ENCODE measurements at places on chromosomes 11 and 22.

DNA sequence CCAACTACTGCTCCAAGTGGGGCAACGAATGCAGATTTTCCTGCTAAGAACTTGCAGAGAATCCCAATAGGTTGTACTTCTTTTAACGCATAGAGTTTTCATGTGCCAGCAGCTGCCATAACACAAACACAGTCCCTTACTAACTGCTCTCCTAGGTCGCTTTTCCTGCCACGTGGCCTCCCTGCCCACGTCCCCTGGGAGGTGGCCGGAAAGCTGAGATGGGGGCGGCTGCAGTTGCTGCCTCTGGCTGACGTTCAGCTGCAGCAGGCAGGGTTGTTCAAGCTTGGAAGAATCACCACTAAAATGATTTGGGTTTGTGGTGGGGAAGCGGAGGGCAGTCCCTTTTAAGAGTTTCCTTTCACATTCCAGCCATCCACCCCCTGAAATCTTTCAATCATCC, 39.3 kb downstream of the ZNF202 start:
- no peak for DNase-seq

DNA sequence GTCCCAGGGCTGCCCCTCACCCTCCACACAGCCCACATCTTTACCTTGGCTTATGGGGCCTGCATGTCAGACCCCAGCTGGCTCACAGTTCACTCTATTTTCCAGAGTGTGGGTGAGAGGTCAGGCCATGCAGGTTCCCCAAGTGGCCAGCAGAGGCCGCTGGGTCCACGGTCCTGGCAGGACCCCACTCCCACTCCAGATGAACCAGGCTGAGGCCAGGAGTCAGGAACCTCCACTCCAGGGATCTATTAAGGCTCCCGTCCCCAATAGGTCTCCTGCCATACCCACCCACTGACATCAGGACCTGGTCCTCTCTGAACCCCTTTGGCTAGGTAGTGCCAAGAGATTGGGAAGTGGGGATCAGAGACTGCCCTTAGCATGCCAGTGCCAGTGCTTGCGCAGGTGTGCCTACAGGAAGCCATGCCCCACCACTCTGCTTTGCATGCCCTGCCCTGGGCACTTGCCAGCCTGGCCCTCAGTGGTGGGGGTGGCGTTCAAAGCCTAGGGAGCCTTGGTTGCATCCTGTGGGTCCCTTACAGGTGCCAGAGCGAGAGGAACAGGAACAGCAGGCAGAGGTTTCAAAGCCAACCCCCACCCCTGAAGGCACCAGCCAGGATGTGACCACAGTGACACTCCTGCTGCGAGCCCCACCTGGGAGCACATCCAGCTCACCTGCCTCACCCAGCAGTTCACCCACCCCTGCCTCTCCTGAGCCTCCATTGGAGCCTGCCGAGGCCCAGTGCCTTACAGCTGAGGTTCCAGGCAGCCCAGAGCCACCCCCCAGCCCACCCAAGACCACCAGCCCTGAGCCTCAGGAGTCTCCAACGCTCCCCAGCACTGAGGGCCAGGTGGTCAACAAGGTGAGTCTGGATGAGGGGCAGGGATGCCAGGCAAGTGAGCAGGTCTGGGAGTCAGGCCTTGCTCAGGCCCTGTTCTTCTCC, 8.3 kb downstream of the SMTN start:
- no peak for DNase-seq

GRCh38 chr11:88697139-88697538, 359.6 kb upstream of the CTSC start:
- no peak for DNase-seq

- DNase-seq = no peak
Observed at GRCh38 chr11:1570531-1570895, 1.6 kb downstream of the DUSP8 start.

GRCh38 chr11:113773092-113773415, 438 bp downstream of the ZW10 start:
- DNase-seq = no peak

GRCh38 chr11:125123947-125124617, 12.7 kb upstream of the TMEM218 start:
- DNase-seq = peak; percentile 25

GRCh38 chr11:83241291-83241946, 44.7 kb downstream of the CCDC90B start:
- no peak for DNase-seq

GRCh38 chr11:101169944-101170343, 40.3 kb upstream of the PGR start:
- DNase-seq = no peak

DNA sequence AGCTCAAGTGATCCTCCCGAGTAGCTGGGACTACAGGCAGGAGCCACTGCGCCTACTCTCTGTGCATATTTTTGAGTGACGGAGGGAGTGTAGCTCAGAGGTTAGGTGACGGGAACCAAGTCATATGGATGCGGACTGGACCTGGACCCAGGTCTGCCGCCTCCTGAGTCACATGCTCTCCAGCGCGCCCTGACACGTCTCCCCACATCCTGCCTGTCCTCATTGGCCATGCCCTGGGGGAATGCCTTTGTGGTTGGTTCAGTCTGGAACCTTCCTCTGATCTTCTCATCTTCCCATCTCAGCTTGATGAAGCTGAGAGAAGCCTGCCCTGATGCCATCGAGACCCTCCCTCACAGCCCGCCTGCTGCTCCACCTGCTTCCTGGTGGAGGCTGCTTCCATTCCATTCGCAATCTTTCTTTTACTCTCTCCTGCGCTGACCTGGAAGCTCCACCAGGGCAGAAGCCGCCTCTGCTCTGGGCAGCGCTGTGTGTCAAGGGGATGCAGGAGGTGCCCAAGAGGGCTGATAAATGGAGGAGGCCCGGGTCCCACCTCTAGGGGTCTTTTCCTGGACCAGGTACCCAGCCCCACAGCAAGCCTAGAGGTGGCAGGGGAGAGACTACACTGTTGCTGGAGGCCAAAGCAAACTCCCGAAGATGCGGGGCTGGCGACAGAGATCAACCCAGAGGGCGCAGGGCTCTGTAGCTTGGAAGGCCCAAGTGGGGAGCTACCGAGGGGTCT, 13.9 kb upstream of the BAIAP2L2 start:
- DNase-seq = no peak

DNA sequence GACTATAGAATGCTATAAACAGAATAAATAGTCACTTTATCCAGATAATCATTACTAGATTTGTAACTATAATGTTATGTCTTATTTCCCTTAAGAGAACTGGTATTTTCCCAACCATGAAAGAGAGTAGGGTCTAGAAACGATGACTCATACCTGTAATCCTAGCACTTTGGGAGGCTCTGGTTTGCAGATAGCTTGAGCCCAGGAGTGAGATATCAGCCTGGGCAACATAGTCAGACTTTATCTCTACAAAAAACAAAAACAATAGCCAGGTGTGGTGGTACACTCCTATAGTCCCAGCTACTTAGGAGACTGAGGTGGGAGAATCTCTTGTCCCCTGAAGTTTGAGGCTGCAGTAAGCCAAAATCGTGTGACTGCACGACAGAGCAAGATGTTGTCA, 30.9 kb downstream of the OR52A5 start:
- DNase-seq = no peak

DNA sequence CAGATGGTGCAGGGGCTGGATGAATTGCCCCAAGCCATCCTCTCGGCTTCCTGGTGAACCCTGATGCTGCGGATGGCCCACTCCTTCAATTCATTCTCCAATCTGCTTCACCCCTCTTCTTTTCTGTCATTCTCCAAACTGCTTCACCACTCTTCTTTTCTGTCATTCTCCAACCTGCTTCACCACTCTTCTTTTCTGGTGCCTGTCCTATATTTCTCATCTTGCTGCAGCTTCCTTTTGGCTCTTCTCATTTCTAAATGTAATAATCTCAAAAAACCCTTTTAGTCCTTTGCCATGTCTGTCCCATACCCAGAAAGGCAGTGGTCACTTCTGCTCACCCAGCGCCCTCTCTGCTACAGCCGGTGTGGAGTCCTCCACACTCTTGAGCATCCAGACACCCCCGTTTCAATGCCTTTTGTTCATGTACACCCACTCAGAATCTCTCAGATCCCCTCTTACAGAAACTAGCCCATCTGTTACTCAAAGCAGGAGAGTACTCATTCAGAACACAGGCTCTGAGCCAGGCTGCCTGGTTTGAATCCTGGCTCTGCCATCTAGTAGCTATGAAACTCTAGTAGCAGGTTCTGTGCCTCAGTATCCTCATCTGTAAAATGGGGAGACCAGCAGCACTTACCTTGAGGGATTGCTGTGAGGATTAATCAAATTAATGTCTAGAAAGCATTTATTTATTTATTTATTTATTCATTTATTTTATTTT, 14.9 kb downstream of the SERPIND1 start:
- DNase-seq = no peak

DNA sequence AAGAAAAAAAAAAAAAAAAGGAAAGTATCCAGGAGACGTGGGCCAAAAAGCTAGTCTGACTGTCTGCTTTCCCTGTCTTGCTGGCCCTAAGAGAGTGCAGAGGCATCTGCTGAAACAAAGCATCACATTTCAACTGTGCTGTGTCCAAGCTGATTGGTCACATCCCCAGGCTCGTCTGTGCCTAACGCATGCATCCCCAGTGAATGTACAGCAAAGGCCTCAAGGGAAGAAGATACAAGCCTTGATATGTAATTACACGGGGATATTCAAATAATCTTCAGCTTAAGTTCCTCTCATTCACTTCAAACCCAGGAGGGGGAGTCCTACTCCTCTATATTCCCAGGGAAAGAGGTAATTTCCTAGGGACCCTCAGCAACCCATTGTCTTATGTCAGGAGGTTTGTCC, 5.4 kb upstream of the SORL1 start:
- DNase-seq = no peak

DNA sequence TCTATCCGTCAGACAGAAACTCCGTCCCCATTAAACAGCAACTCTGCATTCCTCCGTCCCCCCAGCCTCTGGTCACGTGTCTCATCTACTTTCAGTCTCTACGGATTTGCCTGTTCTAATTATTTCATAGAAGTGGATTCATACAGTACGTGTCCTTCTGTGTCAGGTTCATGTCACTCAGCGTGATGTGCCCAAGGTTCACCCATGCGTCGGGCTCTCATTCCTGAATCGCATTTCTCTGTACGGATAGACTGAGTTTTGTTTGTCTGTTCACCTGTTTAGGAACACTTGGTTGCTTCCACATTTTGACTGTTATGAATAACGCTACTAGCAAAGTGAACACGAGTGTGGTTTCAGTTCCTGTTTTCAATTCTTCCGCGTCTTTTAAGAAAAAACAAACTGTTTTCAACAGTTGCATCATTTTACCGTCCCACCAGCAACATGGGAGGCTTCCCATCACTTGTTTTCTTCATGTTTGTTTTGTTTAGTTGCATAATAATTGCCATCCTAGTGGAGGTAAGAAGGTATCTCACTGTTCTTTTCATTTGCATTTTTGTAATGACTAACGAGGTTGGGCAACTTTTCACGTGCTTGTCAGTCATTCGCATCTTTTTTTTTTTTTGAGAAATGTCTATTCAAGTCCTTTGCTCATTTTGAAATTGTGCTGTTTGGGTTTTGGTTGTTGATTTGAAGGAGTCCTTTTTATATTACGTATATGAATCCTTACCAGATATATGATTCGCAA, 8.9 kb upstream of the NLRP6 start:
- DNase-seq = no peak

Measured in stimulated activated CD4-positive, alpha-beta T cell treated with anti-CD3 and anti-CD28 coated beads, Interleukin-4, amount 100 ng/mL, for 48 hours (primary cell).